Hepatic stellate cell (primary cell): ENCODE measurements at places on chromosomes 7 and 10.

- DNase-seq = no peak
Observed at GRCh38 chr7:28790467-28790866, 167.7 kb downstream of the TRIL start.

DNA sequence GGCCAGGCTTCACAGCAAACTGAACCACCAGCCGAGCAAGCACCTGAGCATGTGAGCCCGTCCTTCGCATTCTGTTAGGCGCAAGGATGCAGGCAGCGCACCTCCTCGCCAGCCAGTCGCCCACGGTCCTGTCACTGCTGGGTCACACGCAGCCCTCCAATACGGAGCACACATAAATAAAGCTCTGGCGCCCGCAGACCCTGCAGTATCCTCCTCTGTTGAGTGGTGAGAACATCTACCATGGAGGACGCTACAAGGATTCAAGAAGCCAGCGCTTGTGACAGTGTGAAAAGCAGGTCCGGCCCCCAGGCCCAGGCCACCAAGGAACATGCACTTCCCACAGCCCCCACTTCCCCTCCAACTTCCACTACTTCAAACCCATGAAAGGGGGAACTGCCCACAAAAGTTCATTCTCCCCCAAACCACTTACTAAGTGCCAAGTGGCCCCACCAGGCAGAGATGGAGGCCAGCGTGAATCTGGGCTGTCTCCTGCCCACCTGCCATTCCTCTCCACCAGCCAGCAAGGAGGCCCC, 34.8 kb downstream of the VOPP1 start:
- no peak for DNase-seq

GRCh38 chr10:46223064-46223480, 63.7 kb upstream of the ANTXRL start:
- DNase-seq = no peak

- DNase-seq = no peak
Observed at GRCh38 chr10:34866848-34867247, 51.8 kb upstream of the PARD3 start.

- no peak for DNase-seq
Observed at GRCh38 chr7:77497079-77497478, 40.0 kb upstream of the PTPN12 start.

- no peak for DNase-seq
Observed at GRCh38 chr7:153301936-153302335, 542.4 kb downstream of the ACTR3B start.

GRCh38 chr7:27329909-27330308, 87.3 kb downstream of the EVX1 start:
- no peak for DNase-seq

DNA sequence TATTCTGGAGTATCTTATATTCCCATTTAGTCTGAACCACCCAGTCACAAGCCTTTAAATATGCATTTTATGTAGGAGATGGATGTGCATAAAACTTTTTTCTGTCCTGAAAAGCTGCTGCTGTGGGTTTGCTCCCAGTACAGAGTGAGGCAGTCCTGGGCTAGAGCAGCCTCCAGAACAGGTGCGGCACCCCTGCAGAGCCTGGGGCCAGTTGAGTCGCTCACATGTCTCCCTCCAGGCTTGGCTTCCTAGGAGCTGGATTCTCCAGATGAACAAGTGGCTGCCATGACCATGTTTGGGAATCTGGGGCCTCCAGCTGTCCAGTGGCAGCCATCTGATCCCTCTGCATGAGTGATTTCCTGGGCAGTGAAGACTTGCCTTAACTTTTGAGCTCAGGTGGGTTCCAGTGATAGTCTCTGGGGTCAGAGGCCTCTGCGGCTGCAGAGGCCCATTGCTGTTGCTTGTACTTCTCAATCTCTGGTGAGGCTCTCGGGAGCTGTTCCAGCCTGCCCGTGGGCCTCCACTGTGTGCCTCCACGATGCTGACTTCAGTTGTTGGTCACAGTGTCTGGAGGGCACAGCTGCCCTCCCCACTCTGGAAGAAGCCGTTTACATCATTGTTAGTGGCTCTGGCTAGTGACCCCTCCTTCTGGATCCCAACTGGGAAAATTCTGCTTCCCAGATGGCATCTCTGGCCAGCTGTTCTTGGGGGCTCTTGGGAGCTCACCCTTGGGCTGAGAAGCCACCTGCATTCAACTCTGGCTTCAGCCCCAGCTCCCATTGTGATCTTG, 120.4 kb downstream of the EMX2 start:
- DNase-seq = no peak

GRCh38 chr7:129796186-129796775, 156.5 kb downstream of the UBE2H start:
- no peak for DNase-seq

DNA sequence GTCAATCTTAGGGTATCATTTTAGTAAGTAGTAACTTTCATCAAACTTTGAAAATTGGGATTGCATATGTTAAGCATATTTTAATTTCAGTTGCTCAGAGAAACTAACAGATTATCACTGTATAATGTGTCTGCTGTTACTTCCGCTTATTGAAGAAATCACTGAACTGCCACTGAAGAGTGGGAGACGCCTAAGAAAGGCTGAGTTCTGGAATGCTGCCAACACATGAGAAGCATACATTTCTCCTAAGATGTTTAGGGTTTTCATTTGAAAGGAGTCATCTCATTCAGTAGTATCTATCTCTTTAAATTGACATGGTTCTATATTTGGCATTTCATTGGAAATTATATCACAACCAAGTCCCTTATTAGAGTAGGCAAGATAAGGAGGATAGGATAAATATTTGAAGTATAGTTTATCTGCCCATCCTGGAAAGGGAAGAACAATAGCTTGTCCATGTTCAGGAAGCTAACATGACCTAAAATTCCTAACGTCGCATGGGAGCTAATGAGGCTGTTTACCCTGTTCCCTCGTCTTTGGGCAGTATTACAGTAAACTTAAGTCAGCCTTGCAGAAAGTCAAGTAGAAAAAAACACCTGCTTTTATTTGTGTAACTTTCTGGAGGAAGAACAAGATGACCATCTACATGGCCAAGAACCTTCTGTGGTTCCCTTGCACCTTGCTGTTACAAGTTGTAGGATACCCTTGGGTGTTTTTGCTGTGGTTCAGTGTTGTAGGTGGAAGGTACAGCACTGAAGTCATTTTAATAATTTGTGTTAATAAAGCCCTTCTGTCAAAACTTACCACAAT, 67.3 kb downstream of the NHLRC2 start:
- no peak for DNase-seq

- no peak for DNase-seq
Observed at GRCh38 chr10:129524936-129525335, 57.9 kb downstream of the MGMT start.

DNA sequence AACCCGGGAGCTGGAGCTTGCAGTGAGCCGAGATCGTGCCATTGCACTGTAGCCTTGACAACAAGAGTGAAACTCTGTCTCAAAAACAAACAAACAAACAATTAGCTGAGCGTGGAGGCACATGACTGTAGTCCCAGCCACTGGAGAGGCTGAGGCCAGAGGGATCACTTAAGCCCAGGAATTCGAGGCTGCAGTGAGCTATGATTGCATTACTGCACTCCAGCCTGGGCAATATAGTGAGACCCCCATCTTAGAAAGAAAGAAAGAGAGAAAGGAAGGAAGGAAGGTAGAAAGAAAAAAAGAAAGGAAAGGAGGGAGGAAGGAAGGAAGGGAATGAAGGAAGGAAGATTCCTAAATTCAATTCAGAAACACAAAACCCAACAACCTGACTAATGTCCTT, 141.3 kb upstream of the TNRC18 start:
- DNase-seq = no peak

DNA sequence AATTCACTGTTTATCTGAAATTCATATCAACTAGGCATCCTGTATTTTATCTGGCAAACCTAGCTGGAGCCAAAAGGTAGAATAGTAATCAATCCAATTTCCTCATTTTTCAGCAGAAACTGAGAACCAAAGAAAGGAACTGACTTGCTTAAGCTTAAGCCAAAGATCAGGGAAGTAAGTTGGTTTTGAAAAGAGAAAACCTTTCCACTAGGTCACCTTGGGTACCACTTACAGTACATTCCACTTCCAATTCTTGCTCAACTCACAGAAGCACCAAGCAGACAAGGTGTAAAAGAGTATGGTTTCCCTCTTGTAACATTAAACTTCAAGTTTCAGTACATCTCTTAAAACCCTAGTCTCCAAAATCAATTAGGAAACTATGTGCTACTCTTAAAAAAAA, 79.6 kb downstream of the ZFAND4 start:
- no peak for DNase-seq

DNA sequence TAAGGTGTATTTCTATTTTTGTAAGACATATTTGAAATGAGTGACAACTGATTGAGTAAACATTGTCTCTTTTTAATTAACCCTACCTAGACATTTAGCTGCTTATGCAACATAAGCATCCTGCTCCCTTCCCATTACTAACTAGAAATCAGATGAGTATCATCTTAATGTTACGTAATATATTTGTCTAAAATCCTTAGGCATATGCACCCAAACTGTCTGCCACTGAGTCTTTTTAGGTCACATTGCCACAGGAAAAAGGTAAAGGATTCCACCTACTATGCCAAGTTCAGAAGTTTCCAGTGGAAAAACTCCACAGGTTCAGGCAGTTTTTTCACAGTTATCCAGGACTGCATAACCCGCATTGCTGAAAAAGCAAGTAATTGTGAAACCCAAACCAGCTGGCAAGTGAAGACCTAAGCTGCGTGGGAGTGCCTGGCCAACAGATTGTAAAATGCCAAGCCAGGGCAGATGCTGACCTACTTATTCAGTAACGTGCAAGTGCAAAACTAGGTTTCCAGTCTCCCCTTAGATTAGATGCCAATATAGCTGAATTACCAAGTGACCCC, 983.7 kb downstream of the GATA3 start:
- DNase-seq = no peak

- no peak for DNase-seq
Observed at GRCh38 chr7:25840209-25840792, 311.7 kb upstream of the NFE2L3 start.
